ENCODE measurements at places on chromosomes 7 and 10.

GRCh38 chr7:5278766-5279165 lies 4.0 kb upstream of the SLC29A4 start:
- peak; percentile 44 for DNase-seq

- no peak for DNase-seq
Measured at GRCh38 chr7:118737935-118738334, 513.4 kb downstream of the ANKRD7 start.

GRCh38 chr7:108266491-108266890 lies 136.3 kb upstream of the LAMB4 start:
- no peak for DNase-seq

GRCh38 chr10:83012866-83013265 lies 1126.4 kb upstream of the GHITM start:
- DNase-seq, result no peak

GRCh38 chr7:146053492-146053891 lies 63.1 kb upstream of the CNTNAP2 start:
- no peak for DNase-seq

DNA sequence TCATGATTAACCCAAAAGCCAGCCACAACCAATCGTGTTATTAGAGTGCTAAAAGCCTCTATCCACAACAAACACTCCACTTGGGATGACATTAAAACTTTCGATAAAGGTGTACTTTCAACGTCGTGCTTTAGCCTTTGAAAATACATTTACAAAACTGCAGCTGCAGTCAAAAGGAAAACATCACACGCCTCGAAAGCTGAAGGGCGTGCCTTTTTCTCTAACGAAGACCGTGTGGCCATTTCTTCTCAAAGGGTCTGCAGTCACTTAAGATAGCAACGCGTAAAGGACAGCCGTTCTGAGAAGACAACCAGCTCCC lies 1.1 kb downstream of the ARHGAP12 start:
- peak; percentile 49 for DNase-seq

DNA sequence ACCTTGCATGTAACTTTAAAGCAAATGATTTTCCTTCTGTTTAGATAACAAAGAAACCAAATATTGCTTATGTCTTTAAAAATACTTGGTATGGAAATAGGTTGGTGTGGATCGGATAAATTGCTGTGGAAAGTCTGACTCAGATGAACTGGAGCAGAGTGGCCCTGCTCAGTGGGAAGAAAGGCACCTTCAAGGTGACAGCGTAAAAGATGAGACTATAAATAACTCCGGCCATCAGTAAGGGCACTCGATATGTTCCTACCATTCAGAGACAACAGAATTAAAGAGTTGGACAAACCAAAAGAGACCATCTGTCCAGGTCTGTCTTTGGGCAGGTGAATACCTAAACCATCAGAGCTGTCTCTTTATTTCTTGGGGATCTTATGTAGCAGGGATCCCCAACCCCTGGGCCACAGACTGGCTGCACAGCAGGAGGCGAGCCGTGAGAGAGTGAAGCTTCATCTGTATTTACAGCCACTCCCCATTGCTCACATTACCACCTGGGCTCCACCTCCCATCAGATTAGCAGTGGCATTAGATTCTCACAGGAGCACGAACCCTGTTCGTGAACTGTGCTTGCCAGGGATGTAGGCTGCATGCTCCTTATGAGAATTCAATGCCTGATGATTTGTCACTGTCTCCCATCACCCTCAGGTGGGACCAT lies 357.1 kb downstream of the PRPF18 start:
- DNase-seq, result no peak

- DNase-seq, result no peak
Measured at GRCh38 chr10:16316733-16317390, 119.9 kb upstream of the PTER start.

- no peak for DNase-seq
Measured at GRCh38 chr7:70580161-70580560, 551.8 kb upstream of the GALNT17 start.

GRCh38 chr10:3951993-3952392 lies 167.0 kb upstream of the KLF6 start:
- DNase-seq, result no peak

GRCh38 chr10:119550827-119551226 lies 8.3 kb upstream of the RGS10 start:
- DNase-seq, result no peak

DNA sequence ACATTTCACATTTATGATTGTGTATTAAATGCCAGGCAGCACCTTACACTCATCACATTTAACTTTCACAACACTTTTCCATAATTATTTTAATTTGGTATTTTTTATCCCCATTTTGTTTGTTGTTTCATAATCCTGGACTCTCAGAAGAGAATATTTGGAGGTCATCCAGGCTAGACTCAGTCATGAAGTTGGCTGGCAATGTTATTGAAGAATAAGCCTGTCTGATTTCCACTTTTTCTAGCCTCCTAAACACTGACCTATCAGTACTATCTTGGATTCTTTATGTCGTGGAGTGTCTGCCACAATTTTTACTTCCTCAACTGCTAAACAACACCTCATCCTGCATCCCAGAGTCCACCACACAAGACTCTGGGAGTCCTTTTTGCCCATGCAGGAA lies 372.3 kb upstream of the NRP1 start:
- DNase-seq, result no peak

GRCh38 chr7:42739638-42740037 lies 172.2 kb downstream of the C7orf25 start:
- peak; percentile 94 for DNase-seq

DNA sequence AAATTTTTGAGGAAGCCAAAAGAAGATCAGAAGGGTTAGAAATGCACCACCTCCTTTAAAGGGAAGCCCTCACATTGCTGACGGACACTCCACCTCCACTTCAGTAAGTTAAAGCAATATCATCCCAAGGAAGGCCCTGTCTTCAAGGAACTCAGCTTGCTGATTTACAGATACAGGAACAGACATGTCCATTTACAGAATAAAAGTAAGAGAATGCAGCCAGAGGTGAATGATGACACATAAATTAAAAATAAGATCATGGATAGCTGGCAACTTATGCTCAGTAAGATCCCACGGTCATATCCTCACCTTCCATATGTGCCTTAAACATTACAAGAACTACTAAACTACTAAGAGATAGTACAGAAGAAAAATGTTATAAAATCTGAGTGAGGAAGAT lies 20.4 kb downstream of the GRB10 start:
- no peak for DNase-seq

DNA sequence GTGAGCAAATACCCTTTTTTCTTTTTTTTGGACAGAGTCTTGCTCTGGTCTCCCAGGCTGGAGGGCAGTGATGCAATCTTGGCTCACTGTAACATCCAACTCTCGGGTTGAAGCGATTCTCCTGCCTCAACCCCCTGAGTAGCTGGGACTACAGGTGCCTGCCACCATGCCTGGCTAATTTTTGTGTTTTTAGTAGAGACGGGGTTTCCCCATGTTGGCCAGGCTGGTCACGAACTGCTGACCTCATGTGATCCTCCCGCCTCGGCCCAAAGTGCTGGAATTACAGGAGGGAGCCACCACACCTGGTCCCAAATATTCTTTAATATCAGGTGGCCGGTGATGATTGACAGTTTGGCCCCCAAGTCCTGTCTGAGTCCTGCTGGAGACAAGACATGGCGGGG lies 6.6 kb downstream of the LAT2 start:
- no peak for DNase-seq

- DNase-seq, result no peak
Measured at GRCh38 chr7:78529392-78529791, 730.8 kb downstream of the PHTF2 start.

GRCh38 chr10:8670461-8670860 lies 616.0 kb downstream of the GATA3 start:
- no peak for DNase-seq

DNA sequence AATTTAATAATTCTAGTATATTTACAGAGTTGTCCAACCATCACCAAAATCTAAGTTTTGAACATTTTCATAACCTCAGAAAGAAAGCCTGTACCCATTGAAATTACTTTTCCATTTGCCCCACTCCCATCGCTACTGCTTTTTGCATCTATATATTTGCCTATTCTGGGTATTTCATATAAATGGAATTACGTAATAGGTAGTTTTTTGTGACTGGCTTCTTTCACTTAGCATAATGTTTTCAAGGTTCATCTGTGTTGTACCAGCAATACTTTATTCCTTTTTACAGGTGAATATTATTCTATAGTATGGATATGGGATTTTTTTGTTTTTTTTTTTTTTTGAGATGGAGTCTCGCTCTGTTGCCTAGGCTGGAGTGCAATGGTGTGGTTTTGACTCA lies 22.6 kb downstream of the KIF11 start:
- no peak for DNase-seq
